AG09309 (cell line): ENCODE measurements at places on chromosomes 2 and 18.

- DNase-seq = peak; percentile 27
These were observed 14.4 kb downstream of the INHBB start for GRCh38 chr2:120360307-120360855.

- no peak for DNase-seq
These were observed 137.3 kb downstream of the RNF152 start for GRCh38 chr18:61755555-61755954.

- no peak for DNase-seq
These were observed 15.1 kb downstream of the TRAK2 start for GRCh38 chr2:201436141-201436540.

- DNase-seq = no peak
These were observed 80.7 kb downstream of the PXDN start for GRCh38 chr2:1663621-1664020.

DNA sequence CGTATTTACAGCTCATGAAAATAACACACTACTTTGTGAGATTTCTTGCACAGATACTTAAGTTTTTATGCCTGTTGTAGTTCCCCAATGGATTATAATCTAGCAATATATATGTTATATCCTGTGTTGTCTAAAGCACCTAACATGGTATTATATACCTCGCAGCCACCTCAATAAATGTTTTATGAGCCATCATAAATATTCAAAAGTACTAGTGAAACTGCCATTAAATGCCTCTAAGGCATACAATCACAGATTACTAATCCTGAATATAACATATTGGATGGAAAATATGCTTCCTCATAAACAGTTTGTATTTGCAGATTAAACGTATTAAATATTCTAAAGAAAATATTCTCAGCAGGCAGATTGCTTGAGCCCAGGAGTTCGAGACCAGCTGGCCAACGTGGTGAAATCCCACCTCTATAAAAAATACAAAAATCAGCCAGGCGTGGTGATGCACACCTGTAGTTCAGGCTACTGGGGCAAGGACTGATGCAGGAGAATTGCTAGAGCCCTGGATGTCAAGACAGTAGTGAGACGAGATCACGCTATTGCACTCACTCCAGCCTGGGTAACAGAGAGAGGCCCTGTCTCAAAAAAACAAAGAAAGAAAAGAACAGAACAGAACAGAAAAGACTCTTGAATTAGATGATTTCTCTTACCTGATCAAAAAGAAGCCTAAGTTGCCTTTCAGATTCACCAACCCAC is 64.1 kb downstream of the ATAD2B start:
- no peak for DNase-seq

DNA sequence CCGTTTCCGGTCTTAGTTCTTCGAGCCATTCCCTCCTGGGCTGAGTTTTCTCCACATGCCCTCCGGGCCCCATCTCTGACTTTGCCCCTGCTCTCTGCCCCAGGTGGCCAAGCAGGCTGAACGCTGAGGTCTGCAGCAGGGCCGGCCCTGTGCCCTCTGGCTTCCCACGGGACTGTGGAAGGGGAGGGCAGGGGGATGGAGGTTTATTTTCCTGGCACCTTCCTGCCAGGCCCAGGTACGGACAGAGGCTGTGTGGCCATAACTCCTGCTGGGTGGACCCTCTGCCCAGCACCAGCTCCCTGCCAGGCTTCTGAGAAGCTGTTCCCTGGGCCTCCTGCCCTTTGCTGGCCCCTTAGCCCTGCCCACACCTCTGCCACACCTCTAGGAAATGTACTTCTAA is 164.0 kb downstream of the TFCP2L1 start:
- DNase-seq = no peak

- no peak for DNase-seq
These were observed 50.4 kb upstream of the EPAS1 start for GRCh38 chr2:46246790-46247189.

GRCh38 chr2:18445433-18446320 is 114.8 kb downstream of the RDH14 start:
- DNase-seq = no peak

DNA sequence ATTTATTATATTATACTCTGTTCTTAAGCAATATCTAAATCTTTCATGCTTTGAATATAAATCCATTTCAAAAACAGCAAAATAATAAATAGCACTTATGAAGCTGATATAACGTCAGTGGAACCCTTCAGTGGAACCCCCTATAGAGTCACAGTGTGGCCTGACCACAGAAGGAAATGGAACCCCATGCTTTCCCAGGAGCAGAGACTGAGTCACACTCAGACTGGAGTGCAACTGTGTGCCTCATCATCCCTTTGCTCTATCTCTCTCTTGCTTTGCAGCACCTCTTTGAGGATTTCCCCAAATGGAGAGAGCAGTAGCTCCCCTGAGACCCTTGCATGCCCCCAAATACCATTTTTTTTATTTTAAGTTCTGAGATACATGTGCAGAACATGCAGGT is 13.1 kb downstream of the NXPH2 start:
- no peak for DNase-seq

DNA sequence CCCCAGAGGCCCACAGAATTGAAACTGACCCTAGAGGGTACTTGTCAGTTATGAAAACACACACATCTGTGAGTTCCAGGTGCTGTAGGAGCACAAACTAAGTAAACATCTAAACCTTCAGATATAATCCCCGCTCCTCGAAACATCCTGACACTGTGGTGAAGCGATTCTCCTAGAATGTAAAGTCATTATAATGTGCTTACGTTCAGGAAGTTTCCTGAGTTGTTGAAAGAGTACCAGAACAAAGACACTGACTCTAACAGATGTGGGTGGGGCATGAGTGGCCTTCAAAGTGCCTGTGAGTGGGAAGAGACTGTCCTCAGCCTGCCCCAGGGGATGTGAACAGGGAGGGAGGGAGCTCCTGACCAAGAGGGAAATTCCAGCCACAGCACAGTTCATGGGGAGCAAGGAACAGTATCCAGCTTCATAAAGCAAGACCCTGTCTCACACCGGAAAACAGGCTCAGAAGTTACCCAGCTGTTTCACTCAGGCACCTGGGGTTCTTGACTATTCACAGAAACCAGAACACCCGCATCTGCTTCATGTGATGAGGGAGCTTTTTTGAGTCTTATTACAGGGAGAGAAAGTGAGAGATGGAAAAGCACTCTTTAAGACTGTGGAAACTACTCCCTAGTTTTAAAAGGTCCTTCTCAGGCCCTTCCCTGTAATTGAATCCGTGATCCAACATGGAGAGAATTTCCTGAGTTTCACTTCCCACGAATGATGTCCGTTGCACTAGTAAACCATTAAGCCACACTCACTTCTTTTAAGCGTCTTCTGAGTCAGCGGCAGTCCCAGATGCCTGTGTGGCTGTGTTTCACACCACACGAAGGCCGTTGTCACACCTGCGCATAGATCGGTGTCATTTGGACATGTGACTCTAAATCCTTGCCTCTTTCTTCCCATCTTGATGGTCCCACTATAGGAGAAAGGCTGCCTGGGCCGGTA is 88.6 kb upstream of the EML6 start:
- DNase-seq = no peak

GRCh38 chr18:63446266-63446665 is 24.0 kb upstream of the VPS4B start:
- no peak for DNase-seq

DNA sequence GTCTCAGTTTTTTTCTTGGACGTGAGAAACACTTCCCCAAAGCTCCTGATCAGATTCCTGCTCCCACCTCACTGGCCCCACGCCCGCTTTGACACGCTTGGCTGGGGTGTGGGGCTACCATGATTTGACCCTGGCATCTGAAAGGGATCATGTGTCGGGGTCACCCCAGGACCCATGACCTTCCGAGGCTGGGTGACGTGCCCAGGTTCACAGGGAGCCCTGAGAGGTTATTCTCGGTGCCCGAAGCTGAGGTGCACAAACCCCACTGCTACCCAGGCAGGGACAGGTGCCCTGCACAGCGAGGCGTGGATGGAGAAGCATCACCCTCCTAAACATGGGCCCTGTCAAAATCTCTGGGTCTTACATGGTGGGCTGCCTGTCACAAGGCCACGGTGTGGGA is 404.1 kb downstream of the GALR1 start:
- no peak for DNase-seq

GRCh38 chr2:65411056-65411795 is 21.2 kb downstream of the SPRED2 start:
- DNase-seq = no peak

- no peak for DNase-seq
These were observed 71.5 kb downstream of the KLHL14 start for GRCh38 chr18:32701313-32701712.

- no peak for DNase-seq
These were observed 19.4 kb upstream of the MPPE1 start for GRCh38 chr18:11927497-11927896.

GRCh38 chr2:174836377-174836994 is 72.2 kb upstream of the CHRNA1 start:
- peak; percentile 79 for DNase-seq

- DNase-seq = no peak
These were observed 150.5 kb upstream of the SMAD7 start for GRCh38 chr18:49101236-49101635.

GRCh38 chr2:53913721-53914120 is 54.0 kb upstream of the GPR75 start:
- peak; percentile 23 for DNase-seq

DNA sequence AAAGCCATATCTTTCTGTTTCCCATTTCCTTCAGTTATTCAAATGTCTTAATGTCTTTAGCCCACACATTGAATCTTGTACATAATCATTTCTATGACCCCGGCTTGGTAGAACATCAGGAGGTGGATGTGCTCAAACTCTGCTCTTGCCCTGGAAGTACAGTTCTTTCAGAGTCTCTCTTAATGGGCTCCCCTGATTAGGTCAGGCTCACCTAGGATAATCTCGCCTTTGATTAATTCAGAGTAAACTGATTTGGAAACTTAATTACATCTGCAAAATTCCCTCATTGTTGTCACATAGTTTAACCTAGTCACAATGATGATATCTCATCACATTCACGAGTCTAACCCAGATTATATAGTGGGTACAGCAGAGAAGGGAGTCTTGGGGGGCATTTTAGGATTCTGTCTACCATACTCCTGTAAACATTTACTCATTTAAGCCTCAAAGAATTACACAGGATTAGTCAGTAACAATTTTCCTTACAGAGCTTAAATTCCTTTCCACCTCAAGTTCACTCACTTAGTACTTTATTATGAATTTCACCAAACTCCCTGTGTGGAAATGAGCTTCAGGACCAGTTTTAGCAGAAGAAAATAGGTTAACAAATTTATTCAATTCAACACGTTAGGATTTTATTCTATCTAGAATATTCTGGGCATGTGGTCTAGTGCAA is 135.5 kb downstream of the FHOD3 start:
- DNase-seq = no peak

DNA sequence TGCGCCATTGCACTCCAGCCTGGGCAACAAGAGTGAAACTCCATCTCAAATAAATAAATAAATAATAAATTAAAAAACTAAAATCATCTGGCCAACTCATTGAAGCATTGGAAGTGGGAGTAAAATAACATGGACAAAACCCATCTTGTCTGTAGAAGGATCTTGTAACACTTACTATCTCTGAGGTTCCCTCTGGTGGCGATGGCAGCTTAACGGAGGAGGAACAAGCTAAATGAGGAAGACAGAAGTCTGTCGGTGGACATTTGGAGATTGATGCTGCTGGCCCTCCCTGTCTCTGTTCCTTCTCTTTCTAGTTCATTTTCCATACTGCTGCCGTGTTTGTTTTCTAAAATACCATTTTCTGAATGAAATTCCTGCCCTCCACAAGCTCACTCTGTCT is 43.4 kb downstream of the ZCCHC2 start:
- DNase-seq = no peak
